ENCODE measurements at places on chromosomes 4 and X.

DNA sequence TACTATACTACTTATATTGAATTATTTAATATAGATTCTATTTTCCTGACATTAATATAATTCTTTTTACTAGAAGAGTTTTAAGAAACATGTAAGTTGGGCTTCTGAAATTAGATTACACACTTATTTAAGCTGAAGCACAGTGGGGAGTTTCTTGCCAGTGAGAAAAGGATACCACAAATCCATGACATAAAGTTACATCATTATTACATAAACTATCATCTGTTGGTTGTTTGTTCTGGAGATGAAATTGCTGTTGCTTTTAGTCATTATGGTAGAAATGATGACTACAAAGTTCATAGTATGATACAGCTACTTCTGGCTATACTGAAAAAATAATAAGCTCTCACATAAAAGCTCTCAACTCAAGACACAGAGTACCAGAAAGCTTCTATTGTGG is 880.4 kb downstream of the PCDH18 start:
- no peak for DNase-seq

DNA sequence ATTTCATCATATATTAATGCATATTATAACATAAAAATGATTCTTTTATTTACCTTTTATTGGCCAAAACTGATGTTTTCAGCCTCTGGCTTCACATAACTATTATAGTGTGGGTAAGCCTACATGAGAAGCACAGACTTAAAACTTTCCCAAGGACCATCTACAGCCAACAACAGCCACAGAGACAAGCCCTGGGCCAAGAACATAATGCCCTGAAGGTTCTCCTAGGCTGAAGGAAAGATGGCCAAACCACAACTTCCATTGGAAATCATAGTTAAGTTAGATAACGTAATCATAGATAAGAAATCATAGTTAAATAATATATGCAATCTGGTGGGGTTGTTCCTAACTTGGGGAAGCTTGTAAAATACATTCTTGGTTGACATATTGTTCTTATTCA is 280.0 kb upstream of the EMCN start:
- no peak for DNase-seq

GRCh38 chr4:15340332-15340731 is 87.5 kb upstream of the C1QTNF7 start:
- DNase-seq = no peak

DNA sequence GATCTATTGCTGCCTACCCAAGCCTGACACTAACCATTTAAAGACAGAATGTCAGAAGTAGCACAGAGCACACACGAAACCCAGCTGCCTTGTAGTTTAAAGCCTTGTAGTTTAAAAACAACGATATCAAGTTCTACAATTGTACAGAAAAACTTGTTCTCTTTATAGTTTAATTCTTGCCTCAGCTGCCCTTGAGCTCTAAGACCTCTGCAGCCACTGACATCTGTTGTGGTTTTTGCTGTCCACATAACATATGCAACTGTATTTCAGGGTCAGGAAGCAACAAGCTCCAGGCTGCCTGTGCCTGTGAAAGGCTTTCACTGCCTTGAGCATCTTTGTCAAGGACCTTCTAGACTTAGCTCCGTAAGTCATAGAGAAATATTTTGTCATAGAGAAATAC is 227.2 kb downstream of the SPCS3 start:
- DNase-seq = peak; percentile 70

- DNase-seq = no peak
These were observed 118.2 kb downstream of the FBXW7 start for GRCh38 chr4:152417673-152418072.

- DNase-seq = no peak
These were observed 129.6 kb downstream of the ANK2 start for GRCh38 chr4:113179091-113179490.

DNA sequence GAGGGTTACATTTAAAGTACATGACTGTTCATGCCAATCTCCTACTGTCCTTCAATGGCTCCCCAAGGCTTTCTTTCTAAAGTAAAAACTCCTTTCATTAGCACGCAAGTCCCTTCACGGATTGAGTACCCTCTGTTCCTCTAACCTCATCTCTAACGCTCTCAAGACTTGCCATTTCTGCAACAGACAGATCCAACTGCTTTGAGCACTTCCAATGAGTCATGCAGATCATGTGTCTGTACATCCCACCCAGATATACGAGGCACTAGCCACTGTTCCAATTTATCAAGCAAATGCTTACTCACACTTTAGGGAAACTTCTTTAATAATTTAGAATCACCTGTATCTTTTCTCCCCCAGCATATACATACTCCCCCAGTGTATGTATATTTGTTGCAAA is 332.5 kb upstream of the ZFP42 start:
- no peak for DNase-seq

GRCh38 chrX:23637187-23637586 is 30.1 kb upstream of the PRDX4 start:
- no peak for DNase-seq

DNA sequence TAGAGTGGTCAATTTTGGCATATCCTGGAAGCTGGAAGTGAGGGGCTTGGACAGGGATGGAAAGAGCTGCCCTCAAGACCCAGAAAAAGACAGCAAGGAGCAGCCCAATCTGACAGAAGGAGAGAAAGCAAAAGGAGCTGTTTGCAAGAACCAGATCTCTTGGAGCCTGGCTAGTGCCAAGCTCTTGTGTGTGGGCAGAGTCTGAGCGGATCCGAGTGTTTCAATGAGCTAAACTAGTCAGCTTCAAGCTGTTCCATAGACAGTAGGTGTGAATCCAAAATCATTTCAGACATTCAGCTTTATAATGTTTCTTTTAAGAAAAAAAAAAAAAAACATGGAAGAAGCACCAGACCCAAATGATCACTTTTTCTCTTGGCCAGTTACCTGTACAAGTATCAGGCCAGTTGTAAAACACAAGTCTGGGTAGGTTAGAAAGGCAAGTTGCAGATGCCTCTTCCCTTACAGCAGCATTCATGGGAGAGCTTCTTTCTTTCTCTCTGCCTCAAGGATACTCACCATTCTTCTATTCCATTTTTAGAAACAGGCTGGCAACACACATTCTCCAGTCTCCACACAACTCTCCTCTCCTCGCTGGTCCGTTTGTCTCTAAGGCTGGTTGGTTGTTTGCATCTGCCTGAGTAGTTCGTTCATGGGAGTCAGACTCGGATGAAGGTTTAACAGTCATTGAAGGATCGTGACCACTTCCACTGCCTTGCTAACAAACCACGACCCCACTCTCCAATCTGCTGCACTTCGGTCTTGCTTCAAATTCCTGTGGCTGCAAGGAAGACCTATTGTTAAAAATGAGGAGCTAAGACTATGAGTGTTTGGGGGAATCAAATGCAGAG is 105.2 kb upstream of the GATB start:
- no peak for DNase-seq

GRCh38 chr4:8708401-8709021 is 115.9 kb downstream of the CPZ start:
- DNase-seq = no peak

GRCh38 chr4:53183754-53184153 is 182.1 kb downstream of the SCFD2 start:
- DNase-seq = no peak

DNA sequence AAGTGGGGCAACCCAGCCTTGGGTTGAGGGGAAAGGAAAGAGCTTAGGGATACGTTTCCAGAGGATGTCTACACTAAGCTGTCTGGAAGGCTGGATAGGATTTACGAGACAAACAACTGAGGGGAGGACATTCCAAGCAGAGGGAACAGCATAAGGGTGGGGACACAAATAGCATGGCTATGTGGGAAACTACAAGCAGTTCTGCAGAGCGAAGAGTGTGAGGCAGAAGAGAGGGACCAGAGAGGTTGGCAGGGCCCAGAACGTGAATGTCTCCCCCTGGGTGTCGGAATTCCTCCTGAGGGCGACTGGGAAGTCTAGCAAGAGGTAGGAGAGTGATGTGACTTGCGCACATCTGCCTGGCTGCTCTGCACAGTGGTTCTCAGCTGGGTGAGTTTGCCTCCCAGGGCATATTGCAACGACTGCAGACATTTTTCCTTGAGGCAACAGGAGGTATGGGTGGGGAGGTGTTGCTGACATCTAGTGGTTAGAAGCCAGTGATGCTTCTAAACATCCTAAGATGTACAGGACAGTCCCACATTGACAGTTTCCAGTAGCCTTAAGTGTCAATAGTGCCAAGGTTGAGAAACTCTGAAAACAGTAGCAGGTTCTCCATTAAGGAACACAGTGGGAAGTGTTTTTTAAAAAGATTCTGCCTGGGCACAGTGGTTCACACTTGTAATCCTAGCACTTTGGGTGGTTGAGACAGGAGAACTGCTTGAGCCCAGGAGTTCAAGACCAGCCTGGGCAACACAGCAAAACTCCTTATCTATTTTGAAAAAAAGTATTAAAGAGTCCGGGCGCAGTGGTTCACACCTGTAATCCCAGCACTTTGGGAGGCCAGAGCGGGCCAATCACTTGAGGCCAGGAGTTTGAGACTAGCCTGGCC is 9.2 kb downstream of the NDUFA1 start:
- DNase-seq = peak; percentile 32

All from HCEC 1CT (cell line).